Fibroblast of villous mesenchyme (primary cell): ENCODE measurements at places on chromosomes 2 and 18. TPM values are rescaled to one million over a fixed set of nuclear protein-coding genes. Genes with fewer than 3 reads are reported as not detected.

DNA sequence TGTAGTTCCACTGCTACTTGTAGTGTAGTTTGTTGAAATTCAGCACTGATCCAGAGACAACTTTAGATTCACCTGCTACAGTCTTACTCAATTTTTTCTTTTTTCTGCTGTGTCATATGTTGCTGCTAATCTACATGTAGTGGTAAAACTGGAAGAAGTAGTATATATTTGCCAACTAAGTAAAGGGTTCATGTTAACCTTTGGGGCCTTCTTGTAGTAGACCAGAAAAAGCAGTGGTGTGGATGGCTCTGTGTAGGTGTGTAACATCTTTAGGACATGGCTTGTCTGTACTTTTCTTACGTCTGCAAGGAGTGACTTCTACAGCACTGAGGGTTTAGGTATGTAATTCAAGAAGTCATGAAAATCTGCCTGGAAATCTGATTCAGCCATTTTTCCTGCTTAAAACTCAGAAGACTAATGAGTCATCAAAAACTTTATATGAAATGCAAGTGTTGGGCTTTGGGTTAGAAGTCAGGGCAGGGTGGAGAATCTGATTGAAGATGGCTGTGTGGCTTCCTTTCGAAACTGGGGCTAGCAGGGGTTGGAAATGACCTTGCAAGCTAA is 8.4 kb downstream of the PTPRM start:
- DNase-seq = peak; percentile 43

GRCh38 chr2:167579826-167580225 is 667.6 kb downstream of the STK39 start:
- no peak for DNase-seq

GRCh38 chr2:42550870-42551269 is 17.6 kb upstream of the MTA3 start:
- no peak for DNase-seq

DNA sequence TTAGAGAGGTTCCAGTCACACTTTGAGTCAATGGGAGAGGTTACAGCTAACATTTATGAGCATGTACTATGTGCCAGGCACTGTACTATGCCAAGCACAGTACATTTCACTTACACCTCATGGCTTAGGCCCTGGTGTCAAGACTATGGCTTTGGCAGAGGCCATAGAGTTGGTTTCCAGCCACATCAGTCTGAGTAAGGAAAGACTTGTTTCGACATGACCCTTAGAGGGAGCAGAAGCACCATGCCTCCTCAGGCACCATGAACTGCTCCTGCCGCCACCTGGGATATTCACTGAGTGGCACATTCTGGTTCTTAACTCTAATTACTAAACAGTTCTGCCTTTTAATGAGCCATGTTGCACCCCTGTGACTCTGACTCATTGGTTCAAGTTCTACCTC is 12.7 kb downstream of the DGUOK start:
- peak; percentile 30 for DNase-seq

DNA sequence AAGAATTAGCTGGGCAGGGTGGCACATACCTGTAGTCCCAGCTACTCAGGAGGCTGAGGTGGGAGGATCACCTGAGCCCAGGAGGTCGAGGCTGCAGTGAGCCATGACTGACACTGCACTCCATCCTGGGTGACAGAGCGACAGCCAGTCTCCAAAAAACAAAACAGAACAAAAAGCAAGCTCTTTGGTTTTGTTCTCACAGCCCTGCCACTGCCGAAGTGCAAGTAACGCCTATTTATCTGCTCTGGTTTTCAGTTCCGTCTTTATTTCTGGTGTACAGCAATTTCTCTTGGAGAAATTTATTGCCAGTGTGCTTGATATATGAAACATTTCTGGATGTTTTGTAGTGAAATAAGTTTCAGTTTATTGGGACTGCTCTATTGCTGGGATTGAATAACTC is 61.9 kb downstream of the RAB10 start:
- no peak for DNase-seq

DNA sequence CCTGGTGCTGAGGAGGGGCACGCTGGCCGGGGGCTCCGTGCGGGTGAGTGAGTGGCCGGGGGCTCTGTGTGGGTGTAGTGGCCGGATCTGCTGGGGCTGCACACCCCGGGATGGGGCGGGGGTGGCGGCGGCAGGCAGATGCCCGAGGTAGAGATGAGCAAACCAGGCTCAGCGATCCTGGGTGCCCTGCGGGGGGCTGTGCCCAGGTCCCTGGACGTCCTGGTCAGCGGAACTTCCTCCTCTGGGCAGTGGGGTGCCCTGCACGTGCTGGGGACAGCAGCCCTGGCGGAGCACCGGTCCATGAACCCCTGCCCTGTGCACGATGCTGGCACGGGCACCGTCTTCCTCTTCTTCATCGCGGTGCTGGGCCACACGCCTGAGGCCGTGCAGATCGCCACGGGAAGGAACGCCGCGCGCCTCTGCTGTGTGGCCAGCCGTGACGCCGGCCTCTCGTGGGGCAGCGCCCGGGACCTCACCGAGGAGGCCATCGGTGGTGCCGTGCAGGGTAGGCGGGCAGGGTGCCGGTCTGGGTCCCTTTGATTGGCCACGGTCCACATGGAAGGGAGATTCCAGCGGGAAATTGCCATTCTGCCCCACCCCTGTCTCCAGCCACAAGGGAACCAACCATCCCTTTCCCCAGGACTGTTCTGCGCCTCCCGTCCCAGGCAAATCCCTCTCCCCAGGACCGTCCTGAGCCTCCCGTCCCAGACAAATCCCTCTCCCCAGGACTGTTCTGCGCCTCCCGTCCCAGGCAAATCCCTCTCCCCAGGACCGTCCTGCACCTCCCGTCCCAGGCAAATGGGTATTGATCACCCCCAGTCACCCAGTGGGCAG is 5.9 kb downstream of the NEU4 start:
- DNase-seq = no peak

DNA sequence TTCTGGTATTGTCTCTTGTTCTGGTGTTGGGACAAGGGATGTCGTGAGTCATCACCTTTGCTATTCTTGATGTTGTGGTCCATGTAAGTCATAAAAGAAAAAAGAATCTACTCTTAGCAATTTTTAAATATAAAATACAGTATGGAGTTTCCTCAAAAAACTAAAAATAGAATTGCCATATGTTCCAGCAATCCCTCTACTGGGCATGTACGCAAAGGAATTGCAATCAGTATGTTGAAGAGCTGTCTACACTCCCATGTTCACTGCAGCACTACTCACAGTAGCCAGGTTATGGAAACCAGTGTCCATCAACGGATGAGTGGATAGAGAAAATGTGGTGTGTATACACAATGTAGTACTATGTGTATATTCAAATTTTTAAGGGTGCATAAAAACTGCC is 10.9 kb upstream of the GNAL start:
- no peak for DNase-seq

GRCh38 chr2:10546975-10547391 is 98.9 kb upstream of the ODC1 start:
- no peak for DNase-seq

DNA sequence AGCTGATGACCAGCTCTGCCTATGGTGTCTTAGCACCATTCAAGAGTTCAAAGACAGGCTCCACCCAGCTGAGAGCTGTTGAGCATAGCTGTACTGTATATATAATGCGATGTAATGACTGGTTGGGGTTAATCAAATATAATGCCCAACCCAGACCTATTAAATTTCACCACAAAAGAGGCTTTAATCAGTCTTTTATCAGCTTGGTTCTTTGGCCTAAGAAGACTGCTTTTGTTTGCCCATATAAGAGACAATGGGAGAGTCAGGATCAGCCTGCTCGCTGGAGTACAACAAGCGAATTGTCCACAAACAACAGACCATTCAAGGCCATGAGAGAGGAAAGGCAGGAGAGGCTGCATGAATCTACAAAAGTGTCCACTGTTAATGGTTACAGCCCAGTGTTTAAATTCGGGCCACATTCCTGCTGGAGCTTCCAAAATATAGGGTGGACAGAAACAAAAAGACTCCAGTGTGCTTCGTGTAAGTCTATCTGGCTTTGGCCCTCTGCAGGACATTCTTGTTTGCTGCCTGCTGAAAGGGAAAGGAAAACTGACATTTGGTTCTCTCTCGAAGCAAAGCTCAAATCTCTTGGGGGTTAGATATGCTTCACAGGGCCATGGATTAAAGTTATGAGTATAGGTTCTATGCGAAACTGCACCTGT is 299.0 kb upstream of the FBXO11 start:
- peak; percentile 27 for DNase-seq

GRCh38 chr2:166984797-166985196 is 96.5 kb downstream of the XIRP2 start:
- DNase-seq = no peak

GRCh38 chr2:241908686-241909420 is 39.3 kb downstream of the RTP5 start:
- peak; percentile 18 for DNase-seq

DNA sequence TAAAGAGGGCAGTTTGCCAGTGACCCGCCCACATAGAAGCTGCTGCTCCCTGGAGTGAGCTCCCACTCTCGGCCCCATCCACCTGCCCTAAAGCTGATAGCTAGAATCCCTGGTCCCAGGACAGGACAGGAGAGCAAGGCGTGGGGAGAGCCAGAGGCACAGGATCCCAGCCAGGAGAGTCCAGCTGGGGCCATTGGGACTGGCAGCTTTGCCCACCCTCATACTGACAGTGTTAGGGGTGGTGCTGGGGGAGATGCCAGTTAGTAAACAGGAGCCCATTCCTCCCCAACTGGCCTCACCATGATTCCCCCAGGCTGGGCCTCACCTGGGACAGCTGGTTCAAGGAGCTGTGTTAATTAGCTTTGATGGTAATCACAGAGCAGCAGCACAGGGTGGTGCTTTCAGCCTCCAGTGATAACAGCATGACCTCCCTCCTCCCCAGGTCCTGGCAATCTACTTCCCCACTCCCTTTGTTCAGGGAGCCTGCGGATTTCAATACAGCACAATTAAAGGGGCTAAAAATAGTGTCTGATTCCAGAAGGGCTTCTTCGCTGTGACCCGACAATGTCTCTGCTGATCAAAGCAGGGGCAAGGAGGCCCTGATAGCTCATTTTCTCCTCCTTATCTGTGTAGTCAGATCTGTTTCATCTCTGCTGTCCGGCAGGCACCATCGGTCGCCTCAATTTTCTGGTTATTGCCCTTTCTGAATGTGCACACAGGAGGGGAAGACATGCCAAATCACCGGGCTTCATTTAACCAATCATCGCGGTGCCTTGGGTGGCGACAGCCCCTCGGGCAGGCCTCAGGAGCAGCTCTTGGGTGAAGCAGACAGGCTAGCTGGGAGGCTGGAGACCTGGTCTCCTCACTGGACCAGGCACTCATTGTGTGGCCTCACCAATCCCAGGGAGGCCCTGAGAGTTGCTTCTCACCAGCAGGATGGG is 119.9 kb upstream of the TEX51 start:
- no peak for DNase-seq

DNA sequence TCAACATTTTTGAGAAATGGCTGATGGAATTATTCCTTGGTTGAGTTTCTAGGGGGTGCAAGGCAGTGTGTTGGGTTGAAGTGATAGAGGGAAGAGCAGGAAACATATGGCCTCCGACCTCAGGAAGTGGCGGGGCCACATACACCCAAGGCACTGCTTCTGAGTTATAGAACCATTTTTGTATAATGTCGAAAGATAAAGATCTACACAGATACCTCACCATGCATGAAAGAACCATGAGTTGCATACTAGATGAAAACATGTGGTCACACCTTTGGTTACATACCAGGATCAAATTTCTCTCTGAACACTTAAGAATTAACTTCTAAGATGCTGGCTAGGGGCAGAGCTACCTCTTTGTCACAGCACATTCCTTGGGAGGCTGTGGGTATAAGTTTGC is 23.2 kb downstream of the LAMA3 start:
- DNase-seq = no peak

GRCh38 chr2:99942561-99943347 is 199.6 kb downstream of the AFF3 start:
- no peak for DNase-seq

GRCh38 chr2:96856776-96857666 is 795 bp downstream of the ANKRD39 start:
- no peak for DNase-seq

DNA sequence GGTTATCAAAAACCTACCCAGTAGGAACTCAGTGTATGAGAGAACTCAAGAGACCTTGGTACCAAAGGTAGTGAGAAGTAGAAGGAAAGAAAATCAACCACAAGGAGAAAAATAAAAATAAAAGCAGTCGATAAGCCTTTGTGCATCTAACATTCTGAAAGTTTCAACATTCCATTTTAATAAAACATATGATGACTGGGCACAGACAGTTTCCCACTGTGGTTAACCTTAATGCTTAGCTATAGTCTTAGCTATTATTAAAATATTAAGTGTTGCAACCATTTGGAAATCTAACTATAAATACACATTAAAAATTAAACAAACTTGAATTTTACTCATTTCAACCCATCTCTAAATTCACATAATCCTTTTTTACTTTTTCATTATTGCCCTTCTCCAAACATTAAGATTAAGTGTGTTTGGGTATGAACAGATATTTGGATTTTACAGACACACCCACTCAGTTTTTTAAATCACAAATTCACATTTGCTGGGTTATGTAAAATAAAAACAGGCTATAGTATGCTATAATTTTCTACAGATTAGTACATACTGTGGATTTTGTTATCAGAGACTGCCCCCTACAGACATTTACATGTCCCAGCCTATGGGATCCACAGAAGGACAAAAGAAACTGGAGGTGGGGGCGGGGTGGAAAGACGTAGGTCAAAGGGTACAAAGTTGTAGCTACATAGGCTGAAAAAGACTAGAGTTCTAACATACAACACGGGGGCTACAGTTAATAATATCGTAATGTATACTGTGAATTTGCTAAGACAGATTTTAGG is 32.8 kb downstream of the SRBD1 start:
- DNase-seq = peak; percentile 64

GRCh38 chr2:118580651-118581050 is 266.8 kb downstream of the EN1 start:
- DNase-seq = no peak

GRCh38 chr2:200255549-200255948 is 50.9 kb upstream of the SPATS2L start:
- DNase-seq = no peak

DNA sequence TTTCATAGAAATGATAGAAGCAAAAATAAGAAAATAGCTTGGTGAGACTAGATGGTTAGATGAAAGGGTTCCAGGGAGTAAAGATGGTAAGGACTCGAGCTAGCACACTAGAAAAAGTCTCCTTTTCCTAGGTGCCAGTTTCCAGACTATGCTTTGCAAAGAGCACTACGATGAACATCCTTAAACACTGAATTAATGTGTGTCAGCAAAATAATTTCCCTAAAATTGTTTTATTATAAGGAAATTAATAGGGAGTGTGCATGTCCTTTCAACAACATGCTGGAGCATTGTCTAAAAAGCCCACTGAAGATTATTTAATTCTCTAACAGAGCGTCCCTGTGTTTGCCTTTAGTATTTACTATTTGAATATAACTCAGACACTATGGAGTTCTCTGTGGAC is 107.4 kb upstream of the NDUFV2 start:
- no peak for DNase-seq

- DNase-seq = peak; percentile 73
Measured at GRCh38 chr18:10419420-10420103, 34.9 kb upstream of the APCDD1 start.

The RESP18 gene
- total RNA-seq = not detected in 2 replicates

The ARL5A gene
- 43.5 and 59.6 TPM in 2 replicates for total RNA-seq

The GALNT5 gene
- 7.7 and 17.3 TPM in 2 replicates for total RNA-seq

The AGXT gene
- total RNA-seq = not detected in 2 replicates

The SERPINB4 gene
- not detected in 2 replicates for total RNA-seq

The RGPD4 gene
- not detected in 2 replicates for total RNA-seq

The TDRD15 gene
- total RNA-seq = not detected in 2 replicates
